ENCODE measurements at places on chromosomes 7 and 10.
A peak's percentile ranks its signal among the peaks of the same experiment; 100 is the strongest.

DNA sequence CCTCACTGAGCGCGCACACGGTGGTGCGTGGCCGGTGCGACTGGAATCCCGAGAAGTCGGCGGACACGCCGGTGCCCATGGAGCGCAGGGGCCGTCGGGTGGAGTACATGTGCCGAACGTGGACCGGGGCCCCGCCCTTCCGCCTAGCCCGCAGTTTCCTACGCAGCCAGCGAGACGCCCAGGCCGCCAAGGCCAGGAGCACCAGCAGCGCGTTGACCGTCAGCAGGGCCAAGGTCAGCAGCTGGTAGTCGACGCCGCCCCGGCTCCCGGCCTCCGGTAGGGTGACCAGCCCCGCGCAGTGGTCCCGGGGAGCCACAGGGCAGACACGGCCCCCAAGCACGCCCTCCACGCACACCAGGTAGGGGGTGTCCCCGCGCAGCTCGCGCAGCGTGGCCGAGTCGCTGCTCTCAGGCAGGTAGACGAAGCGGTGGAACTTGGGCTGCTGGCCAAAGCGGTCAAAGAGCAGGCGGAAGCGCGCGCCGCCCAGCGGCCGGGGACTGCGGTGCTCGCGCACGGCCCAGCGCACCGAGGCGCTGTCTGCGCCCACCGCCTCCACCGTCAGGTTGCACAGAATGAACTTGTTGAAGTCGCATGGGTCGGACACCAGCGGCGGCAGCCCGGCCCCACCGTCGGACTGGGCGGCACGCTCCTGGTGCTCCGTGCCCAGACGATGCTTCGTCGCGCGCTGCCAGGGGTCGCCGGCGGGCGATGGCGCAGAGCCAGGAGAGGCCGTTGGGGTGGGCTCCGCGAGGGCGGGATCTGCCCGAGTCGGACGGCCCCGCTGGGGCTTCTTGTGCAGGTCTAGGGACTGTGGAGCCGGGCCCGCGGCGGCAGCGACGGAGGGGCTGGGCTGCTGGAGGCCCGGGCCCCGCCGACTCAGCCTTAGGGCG lies 2.2 kb downstream of the TRIL start:
- DNase-seq = no peak

DNA sequence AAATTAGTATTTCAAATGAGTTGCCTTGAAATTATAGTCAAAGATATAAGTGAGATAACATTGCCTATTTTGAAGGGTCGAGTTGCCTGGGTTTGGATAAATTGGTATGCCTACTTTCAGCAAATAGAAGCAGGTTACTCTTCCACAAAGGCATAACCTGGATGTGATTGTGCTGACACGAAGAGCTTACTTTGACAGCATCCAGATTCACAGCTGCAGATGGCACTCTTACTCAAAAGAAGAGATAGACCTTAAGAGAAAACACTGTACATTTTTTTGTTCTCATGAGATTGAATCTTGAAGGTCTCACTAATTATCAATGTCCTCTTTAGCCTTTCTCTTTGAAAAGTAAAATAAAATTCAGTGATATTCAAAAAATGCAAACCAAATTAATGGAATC lies 1338.7 kb downstream of the REEP3 start:
- no peak for DNase-seq

DNA sequence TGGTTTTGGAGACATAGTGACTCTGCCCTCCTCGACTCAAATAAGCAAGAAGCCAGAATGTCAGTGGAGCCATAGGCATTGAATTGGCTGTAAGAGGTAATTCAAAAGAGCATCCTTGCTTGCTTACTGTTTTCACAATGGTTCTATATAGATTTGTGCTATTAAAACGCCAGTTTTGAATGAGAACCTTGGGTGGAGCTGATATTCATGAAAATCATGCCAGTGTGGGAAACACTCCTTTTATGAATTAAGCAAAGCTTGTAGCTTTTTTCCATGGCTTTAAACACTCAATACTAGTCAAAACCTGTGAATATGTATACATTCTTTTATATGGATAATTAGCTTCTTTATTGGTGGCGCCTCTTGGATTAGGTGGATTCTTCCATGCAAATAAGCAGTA lies 252.5 kb downstream of the SLC25A13 start:
- no peak for DNase-seq

- no peak for DNase-seq
These were observed 470.3 kb downstream of the AUTS2 start for GRCh38 chr7:70068531-70068930.

GRCh38 chr10:74039561-74040145 lies 41.7 kb downstream of the VCL start:
- no peak for DNase-seq

DNA sequence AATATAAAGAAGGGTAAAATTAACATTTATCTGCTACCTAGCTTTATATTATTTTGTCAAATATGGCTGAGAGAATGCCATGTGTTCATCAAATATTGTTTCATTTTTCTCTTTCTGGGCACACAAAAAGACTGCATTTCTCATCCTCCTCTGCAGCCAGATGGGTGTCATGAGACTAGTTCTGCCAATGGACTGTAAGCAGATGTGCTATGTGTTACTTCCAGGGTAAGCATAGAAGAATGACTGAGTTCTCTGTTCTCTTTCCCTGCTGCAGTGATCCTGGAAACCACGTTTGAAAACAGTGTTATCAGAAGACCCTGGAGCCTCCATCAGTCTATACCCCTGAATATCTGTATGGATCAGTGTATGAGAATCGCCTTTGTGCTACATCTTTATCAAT lies 24.1 kb upstream of the SLK start:
- DNase-seq = no peak

- DNase-seq = peak; percentile 26
These were observed 31.3 kb upstream of the SMC3 start for GRCh38 chr10:110535958-110536891.

DNA sequence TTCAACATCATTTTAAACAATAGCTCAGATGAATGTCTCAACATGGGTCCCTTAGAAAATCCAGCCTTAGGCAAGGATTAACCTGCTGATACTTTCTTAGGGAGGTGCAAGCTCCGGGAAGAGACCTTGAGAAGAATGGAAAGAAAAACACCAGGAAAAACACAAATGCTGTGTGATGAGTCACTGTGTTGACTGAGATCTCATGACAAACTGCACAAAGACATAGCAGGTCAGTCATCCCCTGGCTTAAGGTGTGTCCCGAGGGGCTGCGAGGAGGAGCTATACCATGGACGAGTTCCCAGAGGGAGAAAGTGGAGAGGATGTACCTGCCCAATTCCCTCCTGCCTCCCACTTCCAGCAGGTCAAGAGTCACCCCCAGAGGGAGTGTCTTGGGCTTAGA lies 98.0 kb downstream of the TEX36 start:
- DNase-seq = no peak

- no peak for DNase-seq
These were observed 182.8 kb downstream of the CPEB3 start for GRCh38 chr10:92108120-92108519.

GRCh38 chr7:142176901-142177300 lies 65.4 kb downstream of the MGAM2 start:
- DNase-seq = no peak

DNA sequence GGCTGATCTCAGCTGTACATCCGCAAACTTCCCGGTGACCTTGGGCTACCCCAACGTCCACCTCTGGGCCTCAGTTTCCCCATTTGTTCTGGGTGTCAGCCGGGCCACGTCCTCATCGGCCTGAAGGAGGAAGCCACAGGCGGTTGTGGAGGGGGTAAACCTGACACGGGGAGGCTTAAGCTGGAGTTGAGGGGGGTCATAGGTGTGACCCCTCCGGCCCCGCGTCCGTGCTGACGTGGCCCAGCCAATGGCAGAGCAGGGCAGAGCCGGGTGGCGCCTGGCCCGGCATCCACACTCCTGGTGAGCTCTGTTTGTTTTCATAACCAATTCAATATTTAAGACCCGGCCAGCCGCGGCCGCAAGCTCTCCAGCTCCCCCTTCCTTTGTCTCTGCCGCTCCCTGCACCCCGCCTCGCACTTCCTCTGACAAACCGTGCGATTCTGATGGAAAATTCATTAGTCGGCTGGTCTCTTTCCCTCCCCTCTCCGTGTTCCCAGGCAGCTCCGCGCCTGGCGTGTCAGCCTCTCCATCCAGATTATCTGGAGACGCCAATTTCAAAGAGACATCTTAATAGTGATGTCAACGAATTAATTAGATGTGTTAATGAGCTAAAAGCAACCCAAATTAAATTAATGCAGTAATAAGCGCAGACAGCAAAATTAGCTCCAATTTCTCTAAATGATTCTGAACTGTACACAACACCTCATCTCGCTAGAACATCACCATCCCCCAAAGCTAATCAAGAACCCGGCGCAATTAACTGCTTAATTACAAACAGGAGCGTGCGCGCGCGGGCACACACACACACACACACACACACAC lies 55.4 kb downstream of the MICALL2 start:
- no peak for DNase-seq

DNA sequence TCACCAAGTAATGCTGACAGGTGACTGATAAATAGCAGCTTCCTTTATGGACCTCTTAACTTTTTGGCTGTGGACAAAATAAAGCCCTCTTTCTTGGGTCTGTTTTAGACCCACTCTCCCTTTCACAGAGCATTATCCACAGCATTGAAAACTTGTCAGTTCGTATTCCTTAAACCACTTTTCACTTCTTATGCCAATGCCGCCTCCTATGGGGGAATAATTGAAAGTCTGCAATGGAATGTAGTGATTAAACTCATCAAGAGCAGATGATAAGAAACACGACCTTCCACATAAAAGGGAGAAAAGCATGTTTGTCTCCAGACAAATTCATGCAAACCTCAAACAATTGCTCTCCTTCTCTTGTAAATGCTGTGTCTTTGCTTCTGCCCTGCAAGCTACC lies 153.4 kb downstream of the SORCS1 start:
- DNase-seq = no peak

GRCh38 chr7:28575241-28575643 lies 162.9 kb downstream of the CREB5 start:
- DNase-seq = no peak

GRCh38 chr10:25130906-25131305 lies 43.9 kb upstream of the GPR158 start:
- DNase-seq = no peak

DNA sequence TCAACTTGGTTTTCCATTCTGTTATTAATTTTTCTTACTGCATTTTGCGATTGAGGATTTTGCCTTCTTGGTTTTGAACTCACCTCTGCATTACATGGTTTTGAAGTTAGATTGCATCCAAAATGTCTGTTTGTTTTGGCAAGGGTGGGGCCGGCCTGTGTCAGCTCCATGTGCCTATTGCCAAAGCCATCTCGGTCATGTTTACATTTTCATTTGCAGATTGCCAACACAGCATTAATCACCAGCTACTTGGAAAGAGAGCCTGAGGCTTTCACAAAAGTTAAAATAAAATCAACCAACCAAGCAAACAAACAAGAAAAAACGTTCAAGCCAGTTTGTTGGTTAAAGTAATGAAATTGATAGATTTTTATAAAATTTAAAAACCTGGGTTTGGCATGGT lies 695.8 kb downstream of the TYW1 start:
- DNase-seq = no peak

DNA sequence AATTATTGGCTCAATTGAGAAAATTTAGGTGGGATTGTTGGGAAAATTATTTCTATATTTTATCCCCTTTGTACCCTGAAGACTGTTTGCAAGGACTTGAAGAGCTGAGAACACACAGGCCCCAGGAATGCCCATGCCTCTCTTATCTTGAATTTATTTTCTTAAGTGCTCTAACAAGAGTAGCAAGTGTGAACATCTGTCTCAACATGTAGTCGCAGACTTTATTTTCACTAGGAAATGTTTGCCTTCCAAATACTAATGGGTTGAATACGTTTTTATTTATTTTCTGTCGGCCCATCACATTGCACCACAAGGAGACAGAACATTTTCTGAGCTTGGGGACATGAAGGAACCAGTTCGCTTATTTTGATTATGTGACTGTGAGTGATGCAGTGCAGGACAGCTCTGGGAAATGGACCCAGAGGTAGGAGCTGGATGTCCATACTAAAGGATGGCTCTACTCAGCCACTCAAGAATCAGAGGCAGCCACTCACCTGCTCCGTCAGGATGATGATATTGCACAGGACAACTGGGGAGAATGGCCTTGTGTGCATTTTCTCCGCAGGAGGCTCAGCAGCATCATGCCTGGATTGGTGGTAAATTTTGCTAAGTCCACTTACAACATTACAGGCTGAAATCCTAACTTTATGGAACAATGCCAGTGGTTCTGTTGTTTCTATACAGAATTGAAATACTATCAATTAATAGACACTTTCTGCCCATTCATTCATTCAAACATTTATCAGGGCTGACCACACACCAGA lies 332.7 kb downstream of the FGFR2 start:
- DNase-seq = no peak

- DNase-seq = no peak
These were observed 89.2 kb downstream of the ARID5B start for GRCh38 chr10:61990761-61991135.

- no peak for DNase-seq
These were observed 42.4 kb upstream of the ZMIZ1 start for GRCh38 chr10:79026341-79026761.

GRCh38 chr7:143049362-143049761 lies 2.8 kb upstream of the OR6V1 start:
- DNase-seq = no peak

- DNase-seq = no peak
These were observed 151.2 kb downstream of the TCERG1L start for GRCh38 chr10:131160219-131160875.

- DNase-seq = no peak
These were observed 16.9 kb upstream of the CDK14 start for GRCh38 chr7:90579181-90579688.

- DNase-seq = no peak
These were observed 138.3 kb upstream of the FGFR2 start for GRCh38 chr10:121736315-121737130.

DNA sequence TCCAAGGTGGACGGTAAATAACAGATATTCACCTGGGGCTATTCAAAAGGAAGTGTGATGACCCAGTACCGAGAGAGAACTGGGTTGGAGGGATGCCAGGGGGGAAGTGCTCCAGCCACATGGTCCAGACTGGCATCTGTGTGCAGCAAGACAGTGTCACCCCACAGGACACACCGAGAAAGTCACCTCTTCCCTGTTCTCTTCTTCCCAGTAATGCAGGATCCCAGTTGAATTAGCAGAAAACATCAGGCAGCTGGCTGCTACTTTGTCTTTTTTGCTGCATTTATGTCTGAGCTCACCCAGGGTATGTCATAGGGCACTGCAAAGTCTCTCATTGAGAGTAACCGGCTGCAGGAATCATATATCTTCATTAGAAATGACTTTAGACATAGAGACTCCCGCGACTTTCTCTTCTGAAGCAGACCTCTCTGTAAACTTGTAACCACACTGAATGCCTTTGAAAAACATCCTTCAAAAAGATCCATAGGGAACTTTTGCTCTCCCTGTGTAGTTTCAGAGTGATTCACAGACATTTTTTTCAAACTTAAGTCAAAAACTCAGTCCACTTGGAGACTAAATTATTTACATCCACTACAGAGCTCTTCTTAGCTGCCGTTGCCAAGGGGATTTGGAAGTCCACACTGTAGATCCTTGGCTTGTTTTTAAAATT lies 609.0 kb upstream of the DPP6 start:
- DNase-seq = no peak

Data from activated CD4-positive, alpha-beta T cell treated with anti-CD3 and anti-CD28 coated beads, Interleukin-2, amount 50 U/mL, for 1 hour (primary cell).